SK-N-SH (cell line): ENCODE measurements at places on chromosomes 12 and 14. TPM values are rescaled to one million over a fixed set of nuclear protein-coding genes. Genes with fewer than 3 reads are reported as not detected.

The BMP4 gene
- polyA plus RNA-seq: not detected in 2 replicates

The ZBTB39 gene
- 3.7 and 4.8 TPM in 2 replicates for polyA plus RNA-seq

The GALNT16 gene
- 12.7 and 17.0 TPM in 2 replicates for polyA plus RNA-seq

The ENDOU gene
- not detected in 2 replicates for polyA plus RNA-seq

DNA sequence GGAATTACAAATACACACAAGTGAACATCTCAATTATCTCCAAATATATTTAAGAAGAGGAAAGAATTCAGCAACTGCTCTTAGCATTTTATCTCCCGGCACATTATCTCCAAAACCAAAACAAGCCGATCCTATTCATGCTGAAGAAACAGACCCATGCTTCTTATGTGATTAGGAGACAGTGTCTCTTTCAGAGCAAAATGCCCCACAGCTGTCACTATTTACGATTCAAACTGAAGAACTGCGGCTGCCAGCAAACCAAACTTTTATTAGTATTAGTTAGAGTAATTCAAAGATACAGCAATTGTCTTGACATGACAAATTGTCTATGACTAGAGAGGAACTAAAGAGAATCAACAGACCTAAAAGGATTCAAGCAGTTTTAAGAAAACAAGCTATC lies 79.4 kb downstream of the SETD3 start:
- no peak overlapping the region for H3K4me3 ChIP-seq
- H3K27ac ChIP-seq: no peak overlapping the region
- DNase-seq: no peak
- no peaks in the 10 kb centered on the region for H3K27me3 ChIP-seq
- peaks cover 38% of the 10 kb centered on the region for H3K36me3 ChIP-seq

DNA sequence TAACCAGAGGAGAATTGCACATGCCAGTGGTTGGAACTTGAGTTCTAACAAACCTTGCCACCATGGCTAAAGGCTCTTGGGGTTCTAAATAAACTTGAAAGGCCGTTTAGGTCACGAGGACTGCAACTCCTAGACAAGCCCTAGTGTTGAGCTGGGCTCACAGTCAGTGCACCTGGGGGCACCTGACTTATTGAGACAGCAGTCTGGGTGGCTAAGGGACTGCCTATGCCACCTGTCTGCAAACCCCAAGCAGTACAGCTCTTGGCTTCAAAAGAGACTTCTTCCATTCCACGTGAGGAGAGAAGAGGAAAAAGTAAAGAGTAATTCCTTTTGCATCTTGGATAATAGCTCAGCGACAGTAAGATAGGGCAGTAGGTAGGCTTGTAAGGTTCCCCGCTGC lies 765.6 kb upstream of the FOXG1 start:
- no peaks in the 10 kb centered on the region for H3K4me1 ChIP-seq
- DNase-seq: no peak
- H3K36me3 ChIP-seq: no peaks in the 10 kb centered on the region
- H3K4me3 ChIP-seq: no peak overlapping the region
- peaks cover 13% of the 10 kb centered on the region; the same call in 1 of the 2 replicates for H3K27me3 ChIP-seq

DNA sequence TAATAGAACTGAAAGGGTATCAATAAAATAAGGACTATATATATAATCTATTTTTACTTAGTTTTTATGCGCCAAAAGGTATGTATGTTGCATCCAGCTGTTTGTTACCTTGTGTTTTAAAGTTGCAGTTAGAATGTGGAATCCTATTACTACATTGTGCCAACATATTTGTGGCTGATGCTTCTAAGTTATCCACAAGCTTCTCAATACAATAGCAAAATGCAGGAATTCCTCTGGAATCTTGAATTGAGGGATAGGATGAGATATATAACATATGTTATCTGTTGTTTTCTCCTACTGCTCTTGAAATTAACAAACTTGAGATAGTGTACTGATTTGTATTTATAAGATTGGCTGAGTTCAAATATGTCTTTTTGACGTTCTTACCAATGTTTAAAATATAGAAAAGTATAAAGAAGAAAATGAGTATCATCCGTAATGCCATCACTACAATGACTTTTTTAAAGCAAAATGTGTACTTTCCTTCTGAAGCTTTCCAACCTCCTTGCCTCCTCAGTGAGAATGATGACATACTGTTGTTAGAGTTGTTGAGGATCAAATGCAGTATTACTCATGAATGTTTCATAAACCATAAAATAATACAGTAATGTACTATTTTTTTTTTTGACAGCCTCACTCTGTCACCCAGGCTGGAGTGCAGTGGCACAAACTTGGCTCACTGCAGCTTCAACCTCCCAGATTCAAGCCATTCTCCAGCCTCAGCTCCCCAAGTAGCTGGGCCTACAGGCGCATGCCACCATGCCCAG lies 6.6 kb downstream of the RAP1B start:
- peaks cover 5% of the 10 kb centered on the region for H3K36me3 ChIP-seq
- H3K27me3 ChIP-seq: no peaks in the 10 kb centered on the region
- H3K27ac ChIP-seq: peak overlapping the region; percentile 80

GRCh38 chr12:18898470-18898869 lies 160.6 kb downstream of the CAPZA3 start:
- no peak overlapping the region for H3K27ac ChIP-seq
- H3K4me3 ChIP-seq: no peak overlapping the region
- H3K36me3 ChIP-seq: no peaks in the 10 kb centered on the region

DNA sequence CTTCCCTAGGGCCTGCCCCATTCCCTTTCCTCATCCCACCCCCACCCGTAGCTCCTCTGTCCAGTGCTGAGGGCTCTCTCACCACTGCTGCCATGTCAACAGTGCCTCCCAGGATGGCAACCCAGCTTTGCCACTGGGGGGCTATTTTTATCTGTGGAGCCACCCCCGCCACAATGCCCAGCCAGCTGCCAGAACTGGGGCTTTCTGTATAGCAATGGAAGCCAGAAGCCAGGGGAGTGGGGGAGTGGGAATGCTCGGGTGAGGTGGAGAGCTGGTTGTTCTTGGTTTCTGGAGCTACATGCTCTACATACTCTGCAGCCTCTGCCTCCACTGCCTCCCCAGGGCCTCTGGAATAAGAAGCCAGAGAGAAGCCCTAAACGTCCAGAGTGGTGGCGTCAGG lies 8.9 kb downstream of the PDE1B start:
- no peaks in the 10 kb centered on the region for H3K36me3 ChIP-seq
- H3K27ac ChIP-seq: no peak overlapping the region
- no peak for DNase-seq
- H3K27me3 ChIP-seq: peaks cover 27% of the 10 kb centered on the region; the same call in 1 of the 2 replicates

GRCh38 chr14:103641161-103641560 lies 12.2 kb downstream of the KLC1 start:
- H3K27ac ChIP-seq: peak overlapping the region; percentile 34
- no peaks in the 10 kb centered on the region for H3K27me3 ChIP-seq
- no peak for DNase-seq

GRCh38 chr12:697481-697880 lies 34.2 kb upstream of the NINJ2 start:
- H3K27me3 ChIP-seq: no peaks in the 10 kb centered on the region
- H3K4me3 ChIP-seq: no peak overlapping the region
- H3K27ac ChIP-seq: no peak overlapping the region
- H3K36me3 ChIP-seq: no peaks in the 10 kb centered on the region
- DNase-seq: no peak

DNA sequence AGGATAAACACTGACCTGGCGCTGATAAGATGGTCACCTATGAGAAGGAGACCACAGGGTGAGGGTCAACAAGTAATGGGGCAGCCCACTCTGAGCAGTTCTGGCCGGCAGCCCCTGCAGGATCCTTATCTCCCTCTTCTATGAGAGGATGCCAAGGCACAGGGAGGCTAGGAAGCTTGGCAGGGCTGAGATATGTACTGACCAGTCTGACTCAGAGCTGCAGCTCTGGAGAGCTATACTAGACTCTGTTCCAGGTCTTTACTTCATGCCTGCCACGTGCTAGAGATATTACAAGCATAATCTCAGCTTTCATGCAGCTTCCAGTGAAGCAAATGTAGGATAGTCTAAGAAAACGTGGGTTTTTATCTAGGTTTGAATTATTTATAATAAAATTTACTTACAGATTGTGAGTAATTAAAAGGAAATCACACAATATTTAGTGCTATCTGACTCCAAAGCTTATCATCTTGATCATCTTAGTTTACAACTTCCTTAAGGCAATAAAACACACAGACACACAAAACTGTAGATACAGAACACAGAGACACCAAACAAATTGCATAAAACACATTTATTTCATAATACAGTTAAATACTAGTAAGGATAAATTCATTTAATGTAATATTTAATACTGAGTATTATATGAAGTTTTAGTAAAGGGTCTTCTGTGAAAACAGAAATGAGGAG lies 32.3 kb downstream of the GIT2 start:
- no peak overlapping the region for H3K27ac ChIP-seq
- no peaks in the 10 kb centered on the region for H3K27me3 ChIP-seq
- no peak overlapping the region for H3K4me3 ChIP-seq
- H3K4me1 ChIP-seq: no peaks in the 10 kb centered on the region
- peaks cover 39% of the 10 kb centered on the region for H3K36me3 ChIP-seq

- H3K27ac ChIP-seq: peak overlapping the region; percentile 66
- H3K4me3 ChIP-seq: no peak overlapping the region
- H3K27me3 ChIP-seq: no peaks in the 10 kb centered on the region
- peaks cover 4% of the 10 kb centered on the region; the same call in 1 of the 2 replicates for H3K4me1 ChIP-seq
Observed at GRCh38 chr14:74867673-74868072, 8.3 kb downstream of the PROX2 start.

DNA sequence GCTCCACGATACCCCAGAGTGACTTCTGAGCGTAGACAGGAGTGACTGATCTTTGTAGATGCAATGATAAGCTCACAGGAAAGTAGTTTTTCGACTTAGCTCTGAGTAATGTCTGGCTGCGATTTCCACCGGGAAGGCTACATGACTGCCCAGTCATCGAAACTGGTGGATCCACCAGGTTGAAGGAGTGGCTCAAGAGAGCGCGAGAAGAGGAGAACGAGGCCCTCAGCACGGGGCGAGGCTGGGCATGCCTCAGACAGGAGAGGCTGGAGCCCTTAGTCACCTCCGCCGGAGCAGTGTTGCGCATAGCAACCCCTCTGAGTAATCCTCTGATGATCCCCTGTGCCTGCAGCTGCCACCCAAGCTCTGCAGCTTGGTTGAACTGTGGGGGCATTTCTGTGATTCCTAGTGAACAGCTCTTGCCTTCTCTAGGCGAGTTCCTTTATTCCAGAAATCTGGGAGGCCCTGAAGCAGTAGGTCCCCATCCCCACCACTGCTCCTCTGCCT lies 25.6 kb downstream of the ELK3 start:
- peak; percentile 37 for DNase-seq
- peaks cover 28% of the 10 kb centered on the region for H3K36me3 ChIP-seq
- peaks cover 25% of the 10 kb centered on the region for H3K4me1 ChIP-seq
- peak overlapping the region; percentile 25; the same call in 1 of the 2 replicates for H3K4me3 ChIP-seq
- peak overlapping the region; percentile 79 for H3K27ac ChIP-seq
- H3K27me3 ChIP-seq: no peaks in the 10 kb centered on the region
